ENCODE measurements at places on chromosomes 1 and 21. TPM values are rescaled to one million over a fixed set of nuclear protein-coding genes. Genes with fewer than 3 reads are reported as not detected.

DNA sequence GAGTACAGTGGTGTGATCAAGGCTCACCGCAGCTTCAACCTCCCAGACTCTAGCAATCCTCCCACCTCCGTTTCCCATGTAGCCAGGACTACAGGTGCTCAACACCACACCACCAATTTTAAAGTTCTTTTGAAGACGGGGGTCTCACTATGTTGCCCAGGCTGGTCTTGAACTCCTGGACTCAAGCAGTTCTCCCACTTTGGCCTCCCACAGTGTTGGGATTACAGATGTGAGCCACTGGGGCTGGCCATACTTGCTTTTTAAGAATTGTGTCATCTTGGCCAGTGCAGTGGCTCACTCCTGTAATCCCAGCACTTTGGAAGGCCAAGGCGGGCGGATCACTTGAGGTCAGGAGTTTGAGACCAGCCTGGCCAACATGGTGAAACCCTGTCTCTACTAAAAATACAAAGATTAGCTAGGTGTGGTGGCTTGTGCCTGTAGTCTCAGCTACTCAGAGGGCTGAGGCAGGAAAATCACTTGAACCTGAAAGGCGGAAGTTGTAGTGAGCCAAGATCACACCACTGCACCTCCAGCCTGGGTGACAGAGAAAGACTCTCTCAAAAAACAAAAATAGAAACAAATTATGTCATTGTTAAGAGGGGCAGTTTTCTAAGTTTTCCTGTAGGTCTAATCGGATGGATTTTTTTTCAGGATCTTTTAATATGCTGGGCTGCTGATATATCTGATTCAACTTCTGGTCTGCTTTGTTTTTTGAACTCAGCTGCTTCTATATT is 18.7 kb downstream of the AK4 start:
- no peaks in the 10 kb centered on the region for H3K36me3 ChIP-seq
- H3K4me1 ChIP-seq: peaks cover 7% of the 10 kb centered on the region
- no peak for DNase-seq
- peaks cover 24% of the 10 kb centered on the region for H3K27me3 ChIP-seq
- no peak overlapping the region for H3K4me3 ChIP-seq

DNA sequence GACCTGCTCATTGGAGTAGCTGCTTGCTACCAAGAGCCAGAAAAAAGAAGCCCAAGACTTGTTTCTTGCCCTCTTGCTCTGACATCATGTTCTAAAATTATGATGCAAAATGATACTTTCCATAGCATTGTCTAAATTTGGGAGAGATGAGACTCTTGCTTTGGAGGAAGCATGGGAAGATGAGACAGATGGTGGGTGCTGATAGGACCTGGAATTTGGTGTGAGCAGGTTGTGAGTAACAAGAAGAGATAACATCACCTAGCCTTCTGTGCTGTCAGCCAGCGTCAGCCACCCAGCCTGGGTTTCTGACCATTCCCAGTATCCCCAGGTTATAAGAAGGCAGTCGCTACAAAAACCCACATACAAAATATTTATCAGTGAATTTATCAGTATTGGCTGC is 67.1 kb upstream of the GCLM start:
- no peak overlapping the region for H3K27ac ChIP-seq
- H3K4me3 ChIP-seq: no peak overlapping the region
- no peaks in the 10 kb centered on the region for H3K36me3 ChIP-seq

GRCh38 chr1:4019147-4019521 is 119.1 kb upstream of the C1orf174 start:
- H3K4me3 ChIP-seq: no peak overlapping the region
- peaks cover 9% of the 10 kb centered on the region for H3K4me1 ChIP-seq
- H3K27ac ChIP-seq: no peak overlapping the region
- H3K36me3 ChIP-seq: no peaks in the 10 kb centered on the region
- no peaks in the 10 kb centered on the region for H3K27me3 ChIP-seq

- H3K27ac ChIP-seq: peak overlapping the region; percentile 59
- H3K4me1 ChIP-seq: peaks cover 15% of the 10 kb centered on the region
- H3K36me3 ChIP-seq: peaks cover 8% of the 10 kb centered on the region
- no peak overlapping the region for H3K4me3 ChIP-seq
These were observed 25.2 kb upstream of the FGGY start for GRCh38 chr1:59271561-59272260.

DNA sequence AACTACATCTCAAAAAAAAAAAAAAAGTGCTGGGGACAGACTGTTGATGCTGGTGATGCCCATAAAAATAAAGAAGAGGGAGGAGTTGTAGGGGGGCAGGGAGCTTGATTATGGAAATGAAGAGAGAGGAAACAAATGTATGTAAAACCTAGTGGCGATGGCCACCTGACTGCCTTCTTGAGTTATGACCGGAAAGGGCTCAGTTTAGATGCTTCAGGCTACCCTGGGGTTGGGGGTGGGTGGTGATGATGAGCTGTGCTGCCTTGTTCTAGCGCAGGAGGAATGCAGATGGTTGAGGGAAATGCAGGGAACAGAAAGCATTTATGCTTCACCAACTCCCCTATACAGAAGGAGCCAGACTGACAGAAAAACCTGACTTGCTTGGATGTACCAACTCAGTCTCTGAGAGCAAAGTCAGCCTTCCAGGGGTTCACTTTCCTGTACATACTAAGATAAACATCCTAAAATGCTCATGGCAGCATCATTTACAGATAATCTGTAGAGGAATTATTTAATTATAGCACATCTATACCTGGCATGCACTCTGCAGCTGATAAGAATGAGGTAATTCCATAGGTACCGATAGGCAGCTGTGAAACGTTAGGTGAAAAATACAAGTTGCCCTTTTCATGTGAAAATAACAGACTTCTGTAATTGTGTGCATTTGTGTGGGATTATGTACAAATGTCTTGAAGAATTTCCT is 8.0 kb upstream of the BCAR3 start:
- peak overlapping the region; percentile 11 for H3K27ac ChIP-seq
- no peak overlapping the region for H3K4me3 ChIP-seq
- no peaks in the 10 kb centered on the region for H3K36me3 ChIP-seq
- H3K4me1 ChIP-seq: no peaks in the 10 kb centered on the region
- DNase-seq: no peak

- no peaks in the 10 kb centered on the region for H3K27me3 ChIP-seq
- H3K4me1 ChIP-seq: peaks cover 3% of the 10 kb centered on the region
- H3K36me3 ChIP-seq: no peaks in the 10 kb centered on the region
- no peak for DNase-seq
- H3K4me3 ChIP-seq: no peak overlapping the region
These were observed 124.2 kb downstream of the LIPI start for GRCh38 chr21:14086553-14086952.

GRCh38 chr1:27439150-27439549 is 46.7 kb downstream of the GPR3 start:
- peak overlapping the region; percentile 22 for H3K27ac ChIP-seq
- H3K36me3 ChIP-seq: no peaks in the 10 kb centered on the region
- H3K4me1 ChIP-seq: peaks cover 45% of the 10 kb centered on the region
- no peak overlapping the region for H3K4me3 ChIP-seq
- DNase-seq: no peak

- no peaks in the 10 kb centered on the region for H3K27me3 ChIP-seq
- no peak for DNase-seq
- H3K36me3 ChIP-seq: no peaks in the 10 kb centered on the region
- H3K27ac ChIP-seq: no peak overlapping the region
- H3K4me3 ChIP-seq: no peak overlapping the region
These were observed 50.8 kb downstream of the HS2ST1 start for GRCh38 chr1:86965012-86965826.

GRCh38 chr21:15272591-15272990 is 207.8 kb upstream of the NRIP1 start:
- no peaks in the 10 kb centered on the region for H3K4me1 ChIP-seq
- no peak overlapping the region for H3K27ac ChIP-seq
- no peaks in the 10 kb centered on the region for H3K36me3 ChIP-seq
- DNase-seq: no peak
- peaks cover 2% of the 10 kb centered on the region for H3K27me3 ChIP-seq

DNA sequence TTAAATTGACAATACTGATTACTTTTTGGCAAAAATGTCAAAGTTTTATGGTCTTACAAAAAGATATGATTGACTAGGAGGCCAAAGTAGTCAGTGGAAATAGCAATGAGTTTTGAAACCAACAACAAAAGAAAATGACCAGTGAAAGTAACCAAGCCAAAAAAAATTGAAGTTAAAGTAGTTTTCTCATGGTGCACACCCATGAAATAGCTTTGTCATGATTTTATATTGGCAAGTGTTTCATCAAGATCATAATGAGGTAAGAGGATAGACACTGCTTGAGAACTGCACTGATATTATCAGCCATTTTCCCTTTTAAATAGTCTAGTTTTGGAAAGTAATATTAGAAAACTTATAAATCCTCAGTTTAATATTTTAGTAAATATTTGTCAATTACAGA is 206.2 kb upstream of the ADAMTS5 start:
- no peaks in the 10 kb centered on the region for H3K27me3 ChIP-seq
- no peaks in the 10 kb centered on the region for H3K4me1 ChIP-seq
- no peaks in the 10 kb centered on the region for H3K36me3 ChIP-seq
- H3K27ac ChIP-seq: no peak overlapping the region

DNA sequence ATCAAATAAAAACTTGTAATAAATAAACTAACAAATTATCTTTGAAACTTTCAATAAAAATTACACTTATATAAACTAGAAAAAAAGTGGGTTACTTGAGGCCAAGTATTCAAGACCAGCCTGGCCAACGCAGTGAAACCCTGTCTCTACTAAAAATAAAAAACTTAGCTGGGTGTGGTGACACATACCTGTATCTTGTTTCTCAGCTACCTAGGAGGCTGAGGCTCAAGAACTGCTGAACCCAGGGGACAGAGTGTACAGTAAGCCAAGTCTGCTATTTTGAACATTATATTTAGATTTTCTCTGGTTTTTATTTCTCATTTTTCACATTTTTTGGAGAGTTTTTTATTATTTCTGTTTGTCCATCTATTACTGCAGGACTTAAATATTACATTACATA is 1397.6 kb upstream of the B3GALT2 start:
- DNase-seq: no peak
- H3K4me3 ChIP-seq: no peak overlapping the region
- H3K4me1 ChIP-seq: no peaks in the 10 kb centered on the region
- H3K36me3 ChIP-seq: no peaks in the 10 kb centered on the region

DNA sequence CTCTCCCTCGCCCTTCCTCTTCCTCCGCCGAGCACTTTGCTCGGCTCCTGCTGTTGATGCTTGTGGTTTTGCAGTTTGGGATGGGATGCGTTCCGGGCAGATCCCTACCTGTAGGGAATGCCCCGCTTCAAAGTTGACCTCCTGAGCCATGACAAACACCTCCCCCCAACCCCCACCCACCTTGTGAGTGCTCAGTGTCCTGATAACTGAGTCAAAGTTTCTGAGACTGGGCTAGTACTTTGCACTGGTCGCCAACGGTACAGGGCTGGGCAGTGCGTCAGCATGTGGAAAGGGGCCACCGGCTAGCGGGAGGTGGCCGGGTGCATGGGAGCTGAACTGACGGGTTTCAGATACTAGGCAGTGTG is 771 bp downstream of the RABGAP1L start:
- H3K4me3 ChIP-seq: peak overlapping the region; percentile 92
- H3K4me1 ChIP-seq: peaks cover 85% of the 10 kb centered on the region
- no peak for DNase-seq
- H3K27me3 ChIP-seq: no peaks in the 10 kb centered on the region
- no peaks in the 10 kb centered on the region for H3K36me3 ChIP-seq

DNA sequence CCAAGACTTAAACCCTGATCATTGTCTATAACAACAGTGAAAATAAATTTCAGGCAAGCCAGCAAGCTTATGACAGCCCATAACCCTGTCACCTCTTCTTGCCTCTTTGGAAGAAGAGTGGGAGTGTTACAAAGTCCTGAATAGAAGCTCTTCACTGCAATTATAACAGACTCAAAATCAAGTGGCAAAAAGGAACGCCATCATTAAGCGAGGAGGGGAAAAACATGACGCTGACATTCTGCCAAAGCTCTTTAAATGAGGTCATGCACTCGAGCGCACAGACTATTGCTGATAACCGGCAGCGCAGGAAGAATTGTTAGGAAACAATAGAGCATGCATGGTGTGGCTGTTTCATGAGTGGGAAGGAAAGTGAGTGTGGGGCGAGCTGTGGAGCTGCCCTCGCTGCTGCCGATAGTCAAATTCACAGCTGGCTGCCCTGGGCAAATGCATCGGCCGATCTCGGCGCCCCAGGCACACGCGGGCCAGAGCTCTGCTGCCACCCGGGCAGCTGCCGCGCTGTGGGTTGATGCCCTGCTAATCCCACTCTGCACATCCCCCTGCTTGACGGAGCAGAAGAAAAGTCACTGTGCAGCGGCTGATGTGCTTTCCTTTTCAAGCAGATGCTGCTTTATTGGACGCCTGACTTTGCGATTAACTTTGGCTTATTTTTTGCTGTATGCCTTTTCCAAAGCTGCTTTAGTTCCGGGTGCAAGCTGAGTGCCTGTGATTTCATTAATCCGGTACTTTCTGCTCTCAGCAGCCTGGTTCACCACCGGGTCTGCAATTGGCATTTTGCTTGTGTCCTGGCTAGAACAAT is 102.4 kb upstream of the ST6GALNAC5 start:
- peaks cover 6% of the 10 kb centered on the region for H3K27me3 ChIP-seq
- H3K36me3 ChIP-seq: no peaks in the 10 kb centered on the region
- DNase-seq: no peak
- H3K27ac ChIP-seq: no peak overlapping the region
- no peaks in the 10 kb centered on the region for H3K4me1 ChIP-seq
- H3K4me3 ChIP-seq: no peak overlapping the region

GRCh38 chr1:157975228-157975950 is 18.1 kb upstream of the KIRREL1 start:
- no peak overlapping the region for H3K4me3 ChIP-seq
- no peak for DNase-seq

DNA sequence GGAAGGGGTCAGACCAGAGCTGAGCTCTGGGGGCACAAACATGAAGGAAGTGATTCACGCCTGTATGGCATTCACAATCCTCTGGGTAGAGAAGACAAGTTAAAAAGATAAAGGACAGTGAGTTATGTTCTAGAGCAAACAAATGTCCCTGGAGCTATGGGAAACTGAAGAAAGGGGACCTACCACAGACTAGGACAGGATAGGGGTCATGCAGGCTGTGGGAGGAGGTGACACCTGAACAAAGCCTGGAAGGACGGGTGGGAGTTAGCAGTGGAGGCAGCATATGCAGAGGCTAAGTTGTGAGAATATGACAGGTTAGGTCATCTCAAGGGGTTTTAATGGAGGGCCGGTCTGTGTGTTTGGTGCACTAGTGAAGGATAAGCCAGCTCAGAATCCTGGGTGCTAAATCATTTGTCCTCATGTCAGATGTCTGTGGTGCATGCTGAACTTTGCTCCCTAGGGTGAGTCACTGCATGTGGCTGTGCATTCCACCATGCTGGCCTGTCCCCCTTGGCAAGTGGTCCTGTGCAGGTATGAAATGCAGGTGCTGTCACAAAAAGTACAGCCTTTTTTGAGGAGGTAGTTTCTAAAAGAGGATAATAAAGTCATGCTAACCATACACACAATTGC is 28.5 kb downstream of the TNN start:
- no peaks in the 10 kb centered on the region for H3K36me3 ChIP-seq
- H3K4me1 ChIP-seq: no peaks in the 10 kb centered on the region
- no peak overlapping the region for H3K27ac ChIP-seq
- no peak overlapping the region for H3K4me3 ChIP-seq
- no peak for DNase-seq

GRCh38 chr21:33898586-33898985 is 17.0 kb downstream of the ATP5PO start:
- no peak overlapping the region for H3K4me3 ChIP-seq
- peaks cover 11% of the 10 kb centered on the region for H3K4me1 ChIP-seq
- DNase-seq: no peak
- peaks cover 9% of the 10 kb centered on the region for H3K27me3 ChIP-seq

Gene RTCA
- 65.2 TPM for total RNA-seq

Gene NR1I3
- total RNA-seq: not detected

Gene AUNIP
- 4.2 TPM for total RNA-seq

Gene GBP4
- 123 TPM for total RNA-seq

Gene LAX1
- 7.2 TPM for total RNA-seq

Gene PCP4
- total RNA-seq: not detected

Gene MCOLN3
- total RNA-seq: not detected

Gene MIA3
- total RNA-seq: 43.6 TPM

Gene OR2L13
- not detected for total RNA-seq

Gene TSPAN1
- not detected for total RNA-seq
